ENCODE measurements at places on chromosomes 4 and X.

DNA sequence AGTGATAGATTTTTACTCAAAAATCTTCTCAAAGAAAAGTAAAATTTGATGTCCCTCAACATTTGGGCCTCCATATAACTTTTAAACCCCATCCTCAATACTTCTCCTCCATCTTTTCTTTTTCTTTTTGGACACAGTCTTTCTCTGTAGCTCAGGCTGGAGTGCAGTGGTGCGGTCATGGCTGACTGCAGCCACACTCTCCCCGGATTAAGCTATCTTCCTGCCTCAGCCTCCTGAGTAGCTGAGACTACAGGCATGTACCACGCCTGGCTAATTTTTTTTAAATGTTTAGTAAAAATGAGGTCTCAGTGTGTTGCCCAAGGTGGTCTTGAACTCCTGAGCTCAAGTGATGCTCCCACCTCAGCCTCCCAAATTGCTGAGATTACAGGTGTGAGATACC is 33.1 kb downstream of the KDM6A start:
- no peak for DNase-seq

DNA sequence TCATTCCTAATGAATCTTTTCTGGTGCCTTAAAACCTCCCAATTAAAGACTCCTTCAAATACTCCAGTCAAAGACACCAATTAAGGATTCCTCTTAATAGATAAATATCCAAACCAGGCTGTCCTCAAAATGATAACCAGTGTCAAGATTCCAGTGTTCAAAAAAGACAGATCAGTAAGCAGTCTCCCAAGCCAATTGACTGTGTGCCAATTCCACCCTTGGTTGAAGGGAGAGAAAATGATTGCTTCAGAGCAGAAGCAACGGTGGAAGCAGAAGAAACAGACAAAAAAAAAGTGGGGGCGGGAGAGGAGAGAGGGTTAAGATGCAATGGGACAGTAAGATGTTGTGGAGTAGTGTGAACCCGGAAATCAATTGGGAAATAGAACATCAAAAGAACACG is 216.0 kb upstream of the FTHL17 start:
- DNase-seq: no peak

GRCh38 chrX:8873956-8874355 is 72.8 kb upstream of the FAM9A start:
- DNase-seq: no peak

DNA sequence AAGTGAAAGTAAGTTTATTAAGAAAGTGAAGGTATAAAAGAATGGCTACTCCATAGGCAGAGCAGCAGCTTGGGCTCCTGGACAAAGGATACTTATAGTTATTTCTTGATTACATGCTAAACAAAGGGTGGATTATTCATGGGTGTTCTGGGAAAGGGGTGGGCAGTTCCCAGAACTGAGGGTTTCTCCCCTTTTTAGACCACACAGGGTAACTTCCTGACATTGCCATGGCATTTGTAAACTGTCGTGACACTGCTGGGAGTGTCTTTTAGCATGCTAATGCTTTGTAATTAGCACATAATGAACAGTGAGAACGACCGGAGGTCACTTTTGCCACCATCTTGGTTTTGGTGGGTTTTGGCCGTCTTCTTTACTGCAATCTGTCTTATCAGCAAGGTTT is 557.6 kb downstream of the SPRY1 start:
- no peak for DNase-seq

DNA sequence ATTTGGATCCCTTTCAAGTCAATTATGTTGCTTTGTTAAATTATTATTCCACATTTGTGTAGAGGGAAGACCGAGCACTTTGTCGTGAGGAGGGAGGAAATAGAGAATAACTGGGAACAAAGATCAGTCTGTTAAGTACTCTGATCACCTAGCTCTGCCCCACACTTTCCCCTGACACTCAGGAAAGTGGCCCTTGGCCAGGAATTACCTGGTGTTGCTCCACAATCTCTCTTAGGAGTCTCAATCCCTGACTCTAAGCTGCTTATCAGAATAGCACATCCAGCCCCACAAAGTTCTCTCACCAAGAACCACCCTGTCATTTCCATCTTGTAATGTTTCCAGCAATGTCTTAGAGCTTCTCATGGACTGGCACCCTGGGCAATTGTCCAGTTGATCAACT is 83.8 kb upstream of the BMPR1B start:
- DNase-seq: no peak

DNA sequence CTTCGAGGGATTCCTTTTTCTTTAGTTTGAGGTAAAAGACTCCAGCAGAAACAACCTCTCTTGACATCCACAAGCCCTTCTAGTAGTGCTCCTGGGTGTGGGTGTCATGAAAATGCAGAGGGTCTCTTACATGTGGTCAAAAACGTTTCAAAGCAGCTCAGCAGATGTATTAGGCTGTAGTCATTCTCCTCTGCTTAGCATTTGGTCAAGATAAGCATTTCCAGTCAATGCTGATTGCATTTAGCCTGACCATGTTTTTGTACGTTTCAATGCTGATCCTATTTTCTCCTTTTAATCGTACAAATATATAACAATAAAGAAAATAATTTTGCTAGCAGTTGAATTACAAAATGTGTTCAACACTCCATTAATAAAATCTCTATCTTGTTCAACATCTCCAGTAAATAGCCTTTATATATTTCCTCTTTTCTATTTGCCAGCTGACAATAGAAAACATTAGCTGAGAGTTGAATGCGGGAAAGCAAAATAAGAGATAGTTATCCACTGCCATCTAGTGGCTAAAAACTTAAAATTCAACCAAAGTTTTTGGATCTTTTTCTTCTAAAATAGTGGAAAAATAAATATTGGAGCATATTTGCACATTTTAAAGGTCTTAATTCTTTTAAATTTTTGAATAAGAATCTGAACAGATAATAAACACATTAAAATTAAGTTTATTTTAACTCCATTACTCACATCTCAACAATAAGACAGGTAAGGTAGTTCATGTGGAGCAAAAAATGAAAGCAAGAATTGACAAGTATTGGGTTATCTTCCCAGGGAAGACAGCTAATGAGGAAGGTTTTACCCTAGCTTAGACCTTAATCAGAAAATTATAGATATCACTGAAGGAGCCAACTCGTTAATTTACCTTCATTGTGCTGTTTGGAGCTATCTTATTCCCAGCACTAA is 15.2 kb upstream of the PACRGL start:
- DNase-seq: no peak

DNA sequence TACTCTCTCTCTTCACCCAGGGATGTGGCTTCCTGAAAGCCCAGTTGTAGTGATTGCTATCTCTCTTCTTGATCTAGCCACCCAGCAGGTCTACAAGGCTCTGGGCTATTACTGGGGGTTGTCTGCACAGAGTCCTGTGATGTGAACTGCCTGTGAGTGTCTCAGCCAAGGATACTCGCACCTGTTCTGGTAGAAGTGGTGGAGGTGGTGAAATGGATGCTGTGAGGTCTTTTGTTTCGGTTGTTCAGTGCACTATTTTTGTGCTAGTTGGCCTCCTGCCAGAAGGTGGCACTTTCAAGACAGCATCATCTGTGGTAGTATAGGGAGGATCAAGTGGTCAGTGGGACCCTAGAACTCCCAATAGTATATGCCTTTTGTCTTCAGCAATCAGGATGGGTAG is 268.0 kb downstream of the GABRG1 start:
- no peak for DNase-seq

GRCh38 chrX:96126182-96126581 is 558.5 kb upstream of the DIAPH2 start:
- no peak for DNase-seq

GRCh38 chr4:52576326-52576725 is 82.8 kb downstream of the USP46 start:
- DNase-seq: peak; percentile 44

Data from activated CD4-positive, alpha-beta memory T cell treated with anti-CD3 and anti-CD28 coated beads for 36 hours (primary cell).